ENCODE measurements at places on chromosomes 7 and 10. TPM values are rescaled to one million over a fixed set of nuclear protein-coding genes. Genes with fewer than 3 reads are reported as not detected.

GRCh38 chr10:42932735-42933447 lies 144.0 kb upstream of the RET start:
- H3K36me3 ChIP-seq, result no peaks in the 10 kb centered on the region
- peak overlapping the region; percentile 51 for H3K4me3 ChIP-seq
- peak; percentile 87 for DNase-seq
- no peak overlapping the region for H3K27ac ChIP-seq
- peaks cover 5% of the 10 kb centered on the region for H3K4me1 ChIP-seq

ZNF282 gene
- 28.0 TPM for total RNA-seq

ITIH5 gene
- total RNA-seq, result 0.84 TPM

GRCh38 chr10:95814011-95814727 lies 58.2 kb downstream of the ENTPD1 start:
- no peaks in the 10 kb centered on the region for H3K27me3 ChIP-seq
- no peaks in the 10 kb centered on the region for H3K4me1 ChIP-seq
- H3K4me3 ChIP-seq, result no peak overlapping the region
- DNase-seq, result no peak
- no peak overlapping the region for H3K27ac ChIP-seq
- no peaks in the 10 kb centered on the region for H3K36me3 ChIP-seq

DNA sequence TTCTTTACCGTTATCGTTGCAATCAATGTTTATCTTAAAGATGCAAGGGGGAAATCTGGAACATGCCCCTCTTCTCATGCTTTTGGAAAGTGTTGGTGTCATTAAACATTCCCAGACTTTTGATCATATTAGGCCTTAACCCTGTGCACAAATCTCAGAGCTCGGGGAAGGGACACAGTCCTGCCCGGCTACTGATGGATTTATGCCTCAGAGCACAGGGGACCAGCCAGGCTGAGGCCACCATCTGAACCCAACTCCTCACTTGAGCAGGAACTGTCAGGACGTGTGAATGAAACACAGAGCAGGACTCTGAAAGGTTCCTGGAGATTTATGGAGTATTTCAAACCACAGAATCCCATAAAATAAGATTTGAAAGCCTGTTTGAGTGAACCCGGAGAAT lies 132.0 kb upstream of the CXCL12 start:
- H3K27ac ChIP-seq, result no peak overlapping the region
- DNase-seq, result no peak
- H3K4me1 ChIP-seq, result no peaks in the 10 kb centered on the region
- no peak overlapping the region for H3K4me3 ChIP-seq
- no peaks in the 10 kb centered on the region for H3K36me3 ChIP-seq
- no peaks in the 10 kb centered on the region for H3K27me3 ChIP-seq

FAM25C gene
- total RNA-seq, result not detected

DNA sequence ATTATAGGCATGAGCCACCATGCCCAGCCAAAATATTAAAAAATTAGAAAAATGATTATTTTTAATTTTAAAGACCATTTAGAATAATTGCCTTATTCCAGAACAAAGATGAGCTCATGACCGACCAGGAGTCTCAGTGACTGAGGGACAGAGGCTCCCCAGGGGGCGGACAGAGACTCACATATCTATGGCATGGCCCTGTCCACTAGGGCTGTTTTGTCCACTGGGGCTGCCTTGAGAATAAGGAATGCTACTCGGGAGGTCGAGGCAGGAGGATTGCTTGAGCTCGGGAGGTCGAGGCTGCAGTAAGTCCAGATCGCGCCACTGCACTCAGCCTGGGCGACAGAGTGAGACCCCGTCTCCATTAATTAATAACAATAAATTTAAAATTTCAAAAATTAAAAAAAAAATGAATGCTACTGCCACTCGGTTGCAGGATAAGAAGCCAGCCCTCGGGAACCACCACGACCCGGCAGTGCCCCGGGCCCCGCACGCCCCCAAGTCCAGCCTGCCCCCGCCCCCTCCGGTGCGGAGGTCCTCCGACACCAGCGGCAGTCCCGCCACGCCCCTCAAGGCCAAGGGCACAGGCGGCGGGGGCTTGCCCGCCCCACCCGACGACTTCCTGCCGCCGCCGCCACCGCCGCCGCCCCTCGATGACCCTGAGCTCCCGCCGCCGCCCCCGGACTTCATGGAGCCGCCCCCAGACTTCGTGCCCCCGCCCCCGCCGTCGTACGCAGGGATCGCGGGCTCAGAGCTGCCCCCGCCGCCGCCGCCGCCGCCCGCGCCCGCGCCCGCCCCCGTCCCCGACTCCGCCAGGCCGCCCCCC lies 128.6 kb downstream of the APBB1IP start:
- H3K27ac ChIP-seq, result no peak overlapping the region
- peak overlapping the region; percentile 54 for H3K4me3 ChIP-seq
- DNase-seq, result peak; percentile 48
- H3K27me3 ChIP-seq, result peaks cover 51% of the 10 kb centered on the region

CPXM2 gene
- total RNA-seq, result not detected

SPDYE6 gene
- not detected for total RNA-seq

DNA sequence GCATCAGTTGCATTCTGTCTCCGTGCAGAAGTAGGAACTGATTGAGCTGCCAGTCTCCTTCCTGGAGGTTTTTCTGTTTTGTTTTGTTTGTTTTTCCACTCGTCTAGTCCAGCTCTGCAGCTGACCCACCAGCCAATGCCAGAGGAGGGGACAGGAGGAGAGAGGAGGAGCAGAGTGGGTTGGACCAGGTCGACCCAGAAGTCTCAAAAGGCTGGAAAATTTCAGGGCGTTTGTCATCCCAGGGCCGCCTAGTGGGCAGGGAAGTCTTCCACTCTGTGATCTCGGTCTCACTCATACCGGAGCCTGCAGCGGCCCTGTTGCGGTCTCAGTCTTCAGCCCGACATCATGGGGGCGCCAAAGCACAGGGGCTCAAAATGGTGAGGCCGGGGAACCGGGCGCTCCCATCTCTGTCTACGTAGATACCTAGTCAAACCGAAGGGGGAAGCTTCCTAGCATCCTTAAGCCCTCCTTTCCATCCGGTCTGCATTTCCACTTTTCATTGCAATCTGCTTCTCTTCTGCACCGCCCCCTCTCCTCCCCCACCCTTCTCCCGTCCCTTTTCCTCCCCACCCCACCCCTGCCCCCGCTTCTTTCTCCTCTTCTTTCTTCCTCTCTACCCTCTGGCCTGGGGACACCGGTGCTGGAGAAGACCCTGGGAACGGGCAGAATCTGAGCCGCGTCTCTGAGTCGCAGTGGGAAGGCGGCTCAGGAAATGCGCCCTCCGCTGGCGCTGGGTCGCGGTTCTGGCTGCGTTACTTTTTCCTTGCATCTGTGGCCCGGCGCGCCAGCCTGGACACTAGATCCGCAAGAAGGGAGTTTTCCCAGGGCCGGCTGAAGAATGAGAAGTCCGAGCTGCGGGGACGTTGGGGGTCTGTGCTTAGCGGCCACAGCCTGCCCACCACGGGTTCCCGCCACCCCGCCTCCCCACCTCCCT lies 16.2 kb upstream of the PAX2 start:
- peak overlapping the region; percentile 4 for H3K4me3 ChIP-seq
- peaks cover 18% of the 10 kb centered on the region for H3K4me1 ChIP-seq
- peaks cover 100% of the 10 kb centered on the region for H3K27me3 ChIP-seq
- peak; percentile 86 for DNase-seq
- no peaks in the 10 kb centered on the region for H3K36me3 ChIP-seq

DNA sequence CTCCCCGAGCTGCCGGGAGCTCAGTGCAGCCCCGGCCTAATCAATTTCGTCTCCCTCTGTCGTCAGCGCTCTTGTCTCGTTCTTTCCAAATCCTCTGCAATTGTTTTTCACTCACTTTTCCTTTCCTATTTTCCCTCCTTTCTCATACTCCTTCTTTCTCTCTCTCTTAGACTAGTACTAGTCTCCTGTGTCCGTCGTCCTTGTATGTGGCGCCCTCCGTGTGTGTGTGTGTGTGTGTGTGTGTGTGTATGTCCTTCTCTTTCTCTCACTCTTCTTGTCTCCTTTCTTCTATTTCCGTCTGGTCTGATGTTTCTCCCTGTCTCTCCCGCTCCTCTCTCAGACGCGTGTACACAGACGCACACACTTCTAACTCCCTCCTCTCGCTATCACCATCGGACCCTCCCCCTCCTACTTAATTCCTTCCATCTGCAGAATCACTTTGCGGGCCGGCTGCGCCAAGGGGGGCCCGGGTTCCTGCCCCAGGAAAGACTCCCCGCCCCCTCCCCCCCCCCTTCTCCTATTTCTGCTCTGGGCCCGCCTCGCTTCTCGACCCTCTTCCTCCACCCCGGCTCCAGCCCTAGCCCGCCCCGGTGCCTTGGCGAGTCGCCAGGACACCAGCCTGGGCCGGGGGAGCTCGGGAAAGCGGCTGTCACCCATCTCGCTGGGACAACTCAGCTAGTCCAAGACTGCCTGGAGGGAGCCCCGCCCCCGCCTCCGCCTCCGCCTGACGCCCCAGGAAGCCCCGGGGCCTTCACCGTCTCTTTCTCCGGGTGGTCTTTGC lies 743 bp upstream of the ZCCHC24 start:
- H3K36me3 ChIP-seq, result no peaks in the 10 kb centered on the region
- H3K27ac ChIP-seq, result no peak overlapping the region
- H3K4me3 ChIP-seq, result peak overlapping the region; percentile 86
- peak; percentile 81 for DNase-seq
- H3K4me1 ChIP-seq, result peaks cover 27% of the 10 kb centered on the region

All from neural progenitor cell (in vitro differentiated cells).